Stimulated activated CD8-positive, alpha-beta memory T cell treated with anti-CD3 and anti-CD28 coated beads, Interleukin-7, amount 100 ng/mL, for 1 hour (primary cell): ENCODE measurements at places on chromosomes 11 and 22.

DNA sequence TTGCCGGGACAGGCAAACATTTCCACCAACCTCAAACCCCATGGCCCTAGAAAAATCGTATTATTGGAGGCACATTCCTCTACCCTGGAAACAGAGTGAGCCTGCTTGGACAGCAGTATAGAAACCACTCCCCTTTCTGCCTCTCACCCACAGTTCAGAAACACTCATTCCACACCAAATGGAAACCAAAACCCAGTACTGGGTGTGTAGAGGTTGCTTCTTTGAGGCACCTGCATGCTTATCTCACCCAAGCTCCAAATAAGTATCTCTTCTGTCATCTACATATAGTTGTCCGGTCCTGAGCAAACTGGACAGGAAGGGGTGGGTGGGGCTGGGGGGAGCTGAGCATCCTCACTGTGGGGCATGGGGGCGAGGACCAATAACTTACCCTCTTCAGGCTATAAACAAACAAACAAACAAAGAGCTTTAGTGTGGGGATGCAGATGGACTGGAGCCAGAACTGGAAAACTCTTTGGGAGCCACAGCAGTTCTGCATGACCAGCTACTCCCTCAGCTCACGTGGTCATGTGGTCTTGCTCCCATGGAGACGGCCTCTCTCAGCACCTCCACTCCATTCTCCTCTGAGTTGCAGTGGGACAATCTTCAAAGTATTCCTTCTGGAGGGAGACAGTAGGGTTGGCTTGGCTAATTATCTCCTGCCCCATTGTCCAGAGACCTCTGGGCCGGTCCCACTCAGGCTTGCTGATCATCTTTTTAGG is 1.0 kb upstream of the PLAAT2 start:
- no peak for DNase-seq

GRCh38 chr11:124297921-124298320 is 15.8 kb downstream of the OR8D1 start:
- DNase-seq: no peak

- no peak for DNase-seq
Measured at GRCh38 chr11:69636512-69637197, 4.3 kb upstream of the CCND1 start.

DNA sequence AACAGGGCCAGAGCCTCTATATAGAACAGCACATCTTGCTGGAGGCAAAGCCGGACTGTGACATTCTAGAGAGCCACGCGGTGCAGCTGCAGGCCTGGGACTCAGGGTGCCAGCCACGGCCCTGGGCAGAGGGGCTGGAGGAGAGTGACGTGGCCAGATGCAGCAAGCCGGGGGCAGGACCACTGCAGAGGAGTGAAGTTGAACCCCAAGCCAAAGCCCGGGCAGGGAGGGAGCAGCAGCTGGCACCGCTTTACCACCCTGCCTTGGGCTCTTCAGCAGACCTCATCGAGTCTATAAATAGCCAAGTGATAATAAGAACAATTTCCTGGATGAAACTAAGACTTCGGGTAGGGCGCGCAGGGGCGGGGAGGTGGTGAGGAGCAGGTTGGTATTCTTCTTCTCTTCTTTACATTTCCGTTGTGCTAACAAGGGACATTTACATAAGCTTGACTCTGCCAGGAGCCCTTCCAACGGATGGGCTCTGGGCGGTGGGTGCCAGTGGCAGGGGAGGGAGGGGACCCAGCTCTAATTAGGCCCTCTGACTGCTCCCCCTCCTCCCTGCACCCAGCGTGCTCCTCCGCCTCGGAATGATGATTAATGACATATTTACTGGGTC is 110.2 kb downstream of the ST3GAL4 start:
- no peak for DNase-seq

DNA sequence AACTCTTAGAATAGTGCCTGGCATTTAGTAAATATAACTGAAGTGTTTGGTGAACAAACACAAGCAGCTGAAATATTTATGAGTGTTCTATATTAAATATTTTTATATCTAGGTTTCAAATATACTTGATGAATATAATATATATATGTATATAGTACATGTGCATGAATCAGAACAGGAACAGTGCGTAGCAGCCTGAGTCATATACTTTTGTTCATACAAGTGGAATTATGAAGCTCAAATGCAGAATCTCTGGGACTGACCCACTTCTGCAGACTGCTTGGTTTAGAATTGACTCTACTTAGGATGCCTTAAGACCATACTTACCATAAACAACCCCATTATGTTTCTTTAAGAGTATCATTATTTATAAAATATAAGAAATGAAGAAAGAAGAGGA is 997.8 kb upstream of the RAG2 start:
- no peak for DNase-seq

- DNase-seq: no peak
Measured at GRCh38 chr11:112161012-112161411, 2.9 kb downstream of the IL18 start.

GRCh38 chr11:48019217-48019584 is 38.8 kb downstream of the PTPRJ start:
- no peak for DNase-seq

GRCh38 chr11:65311170-65311678 is 3.4 kb upstream of the CDC42EP2 start:
- DNase-seq: no peak

GRCh38 chr11:10322401-10322800 is 17.5 kb downstream of the ADM start:
- DNase-seq: no peak
